ENCODE measurements at places on chromosomes 16 and 17.

DNA sequence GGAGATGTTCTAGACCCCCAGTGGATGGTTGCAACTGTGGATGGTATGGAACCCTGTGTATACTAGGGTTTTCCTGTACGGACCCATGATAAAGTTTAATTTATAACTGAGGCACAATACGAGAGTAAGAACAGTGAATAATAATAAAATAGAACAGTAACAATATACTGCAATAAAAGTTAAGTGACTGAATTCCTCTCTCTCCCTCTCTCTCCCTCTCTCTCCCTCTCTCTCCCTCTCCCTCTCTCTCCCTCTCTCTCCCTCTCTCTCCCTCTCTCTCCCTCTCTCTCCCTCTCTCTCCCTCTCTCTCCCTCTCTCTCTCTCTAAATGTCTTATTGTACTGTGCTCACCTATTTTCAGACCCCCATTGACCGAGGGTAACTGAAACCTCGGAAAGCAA is 291.0 kb downstream of the IRF8 start:
- no peak for DNase-seq

DNA sequence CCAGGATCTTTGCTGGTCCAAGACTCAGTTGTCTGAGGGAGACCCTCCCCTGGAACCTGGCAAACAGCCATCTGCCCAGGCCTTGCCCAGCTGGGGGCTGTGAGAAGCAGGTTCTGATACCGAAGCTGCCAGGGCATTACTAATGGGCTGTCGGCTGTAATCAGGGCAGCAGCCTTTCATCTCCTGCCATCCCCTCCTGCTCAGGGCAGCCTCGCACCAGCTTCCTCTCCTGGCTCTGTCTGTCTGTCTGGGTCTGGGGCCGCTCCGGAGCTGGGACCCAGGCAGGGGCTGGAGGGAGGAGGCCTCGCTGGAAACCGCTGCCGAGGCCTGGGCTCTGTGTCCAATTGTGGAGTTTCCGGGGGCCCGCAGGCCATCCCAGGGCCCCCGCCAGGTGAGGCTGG is 21.6 kb upstream of the BRD7 start:
- DNase-seq = no peak

GRCh38 chr16:1812732-1813163 is 13.9 kb downstream of the HAGH start:
- DNase-seq = peak; percentile 85

DNA sequence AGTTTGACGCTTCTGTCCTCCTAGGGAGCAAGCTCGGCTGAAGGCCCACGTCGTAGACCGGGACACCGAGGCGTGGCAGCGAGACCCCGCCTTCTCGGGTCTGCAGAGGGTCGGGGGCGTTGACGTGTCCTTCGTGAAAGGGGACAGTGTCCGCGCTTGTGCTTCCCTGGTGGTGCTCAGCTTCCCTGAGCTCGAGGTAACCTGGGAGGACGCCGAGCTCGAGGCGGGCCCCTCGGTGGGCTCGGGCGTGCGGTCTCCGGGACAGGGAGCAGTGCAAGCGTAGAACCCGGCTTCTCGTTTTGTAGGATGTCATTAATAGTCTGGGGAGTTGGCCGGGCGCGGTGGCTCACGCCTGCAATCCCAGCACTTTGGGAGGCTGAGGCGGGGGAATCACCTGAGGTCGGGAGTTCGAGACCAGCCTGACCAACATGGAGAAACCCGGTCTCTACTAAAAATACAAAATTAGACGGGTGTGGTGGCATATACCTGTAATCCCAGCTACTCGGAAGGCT is 715 bp downstream of the ENDOV start:
- DNase-seq = no peak

DNA sequence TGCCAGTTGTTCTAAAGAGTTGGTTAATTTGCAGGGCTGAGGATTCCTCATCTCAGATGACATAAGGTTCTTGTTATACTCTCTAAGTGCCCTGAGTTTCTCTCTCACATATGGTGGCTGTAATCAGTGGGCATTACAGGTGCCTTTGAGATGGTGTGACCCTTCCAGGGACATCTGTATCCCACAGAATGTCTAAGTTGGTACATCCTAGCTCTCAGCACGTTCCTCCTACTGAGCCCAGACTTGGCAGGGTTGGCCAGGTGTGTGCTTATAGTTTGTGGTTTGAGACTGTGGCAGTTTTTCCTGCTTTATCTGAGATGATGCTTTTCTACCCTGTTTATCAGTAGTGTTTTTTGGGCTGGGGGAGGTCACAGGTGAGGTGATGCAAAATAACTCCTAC is 36.3 kb downstream of the SPECC1 start:
- no peak for DNase-seq

- DNase-seq = no peak
Measured at GRCh38 chr16:58284031-58284430, 10.8 kb downstream of the PRSS54 start.

DNA sequence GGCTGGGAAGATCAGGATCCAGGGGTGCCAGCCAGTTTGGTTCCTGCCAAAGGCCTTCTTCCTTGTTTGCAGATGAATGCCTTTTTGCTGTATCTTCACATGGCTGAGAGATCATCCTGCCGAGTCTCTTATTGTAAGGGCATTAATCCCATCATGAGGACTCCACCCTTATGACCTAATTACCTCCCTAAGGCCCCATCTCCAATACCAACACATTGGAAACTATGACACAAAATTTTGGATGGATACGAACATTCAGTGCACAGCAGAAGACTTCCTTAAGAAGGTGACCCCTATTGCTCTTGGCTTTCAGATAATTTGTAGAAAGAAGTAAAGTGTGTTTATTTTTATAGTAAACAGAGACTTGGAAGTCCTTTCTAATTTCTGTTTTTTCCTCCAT is 1164.7 kb upstream of the CDH8 start:
- DNase-seq = no peak

- no peak for DNase-seq
Measured at GRCh38 chr17:79261355-79262072, 186.9 kb downstream of the ENGASE start.

GRCh38 chr17:2111691-2112090 is 56.8 kb downstream of the HIC1 start:
- no peak for DNase-seq

- no peak for DNase-seq
Measured at GRCh38 chr16:89915303-89916232, 3.1 kb upstream of the MC1R start.

GRCh38 chr16:88597856-88598491 is 27.8 kb downstream of the ZC3H18 start:
- no peak for DNase-seq

- DNase-seq = peak; percentile 81
Measured at GRCh38 chr17:60139438-60140285, 10.1 kb upstream of the CA4 start.

- DNase-seq = no peak
Measured at GRCh38 chr16:89910717-89911354, 7.8 kb upstream of the MC1R start.

- DNase-seq = no peak
Measured at GRCh38 chr17:61393550-61393903, 6.1 kb upstream of the TBX2 start.

DNA sequence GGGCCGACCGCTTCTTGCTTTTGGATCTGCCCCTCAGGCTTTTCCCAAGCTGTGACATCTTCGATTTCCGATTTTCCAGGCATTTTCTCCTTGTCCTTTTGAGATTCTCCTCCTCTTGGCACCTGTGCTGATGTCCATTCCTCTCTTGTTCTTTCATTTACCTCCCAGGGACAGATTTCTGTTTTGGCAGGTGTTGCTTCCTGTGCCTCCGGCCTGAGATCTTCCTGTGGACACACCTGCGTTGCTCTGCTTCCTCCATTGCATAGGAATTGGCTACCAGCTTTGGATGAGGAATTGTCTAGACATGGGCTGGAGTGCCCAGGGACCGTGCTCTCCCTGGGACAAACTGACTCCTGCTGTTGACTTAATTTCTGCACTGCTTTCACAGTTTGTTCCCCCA is 15.1 kb downstream of the GPR179 start:
- DNase-seq = no peak

DNA sequence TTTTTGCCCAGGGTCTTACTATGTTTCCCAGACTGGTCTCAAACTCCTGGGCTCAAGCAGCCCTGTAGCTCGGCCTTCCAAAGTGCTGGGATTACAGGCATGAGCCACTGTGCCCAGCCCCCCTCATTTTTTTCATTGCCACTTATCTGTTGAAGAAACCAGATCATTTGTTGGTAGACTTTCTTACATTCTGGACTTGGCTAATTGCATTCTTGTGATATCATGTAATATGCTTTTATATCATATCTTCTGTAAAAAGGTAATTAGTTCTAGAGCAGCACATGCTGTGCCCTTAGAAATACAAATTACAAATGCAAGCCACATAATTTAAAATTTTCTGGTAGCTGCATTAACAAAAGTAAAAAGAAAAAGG is 53.9 kb downstream of the PPM1E start:
- no peak for DNase-seq

Data from Right ventricle myocardium superior (tissue), 1 donor.